Activated CD4-positive, alpha-beta T cell treated with anti-CD3 and anti-CD28 coated beads, Interleukin-2, amount 50 U/mL, for 4 hours (primary cell): ENCODE measurements at places on chromosomes 2 and 18.

GRCh38 chr2:8059255-8059654, 622.6 kb upstream of the ID2 start:
- DNase-seq, result no peak

DNA sequence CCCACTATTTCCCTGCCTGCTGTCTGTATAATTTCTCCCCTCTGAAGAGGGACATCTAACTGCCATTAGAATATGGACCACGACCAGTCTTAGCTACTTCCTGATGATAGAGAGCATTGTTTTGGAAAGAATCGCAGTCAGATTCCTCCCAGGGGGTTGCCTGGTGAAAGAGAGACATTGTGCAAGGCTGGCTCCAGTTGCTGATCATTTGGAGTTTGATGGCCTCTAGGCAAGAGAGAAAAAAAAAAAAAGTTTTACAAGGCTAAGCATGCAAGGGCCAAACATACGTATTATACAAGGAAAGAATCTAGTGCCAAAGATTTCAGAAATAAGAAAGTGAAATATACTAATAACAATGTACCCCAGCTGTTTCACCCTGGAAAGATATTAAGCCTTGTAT, 182.2 kb downstream of the CMPK2 start:
- no peak for DNase-seq

- DNase-seq, result no peak
Measured at GRCh38 chr2:235230821-235231601, 262.8 kb upstream of the AGAP1 start.

- DNase-seq, result no peak
Measured at GRCh38 chr18:29060349-29060748, 883.4 kb upstream of the CDH2 start.
